Stimulated activated CD4-positive, alpha-beta T cell treated with anti-CD3 and anti-CD28 coated beads, Interleukin-1b, Interleukin-23, amount 100 ng/mL, for 4 hours (primary cell): ENCODE measurements at places on chromosomes 2 and 18.

- DNase-seq = no peak
These were observed 24.3 kb downstream of the CERS6 start for GRCh38 chr2:168480356-168480755.

DNA sequence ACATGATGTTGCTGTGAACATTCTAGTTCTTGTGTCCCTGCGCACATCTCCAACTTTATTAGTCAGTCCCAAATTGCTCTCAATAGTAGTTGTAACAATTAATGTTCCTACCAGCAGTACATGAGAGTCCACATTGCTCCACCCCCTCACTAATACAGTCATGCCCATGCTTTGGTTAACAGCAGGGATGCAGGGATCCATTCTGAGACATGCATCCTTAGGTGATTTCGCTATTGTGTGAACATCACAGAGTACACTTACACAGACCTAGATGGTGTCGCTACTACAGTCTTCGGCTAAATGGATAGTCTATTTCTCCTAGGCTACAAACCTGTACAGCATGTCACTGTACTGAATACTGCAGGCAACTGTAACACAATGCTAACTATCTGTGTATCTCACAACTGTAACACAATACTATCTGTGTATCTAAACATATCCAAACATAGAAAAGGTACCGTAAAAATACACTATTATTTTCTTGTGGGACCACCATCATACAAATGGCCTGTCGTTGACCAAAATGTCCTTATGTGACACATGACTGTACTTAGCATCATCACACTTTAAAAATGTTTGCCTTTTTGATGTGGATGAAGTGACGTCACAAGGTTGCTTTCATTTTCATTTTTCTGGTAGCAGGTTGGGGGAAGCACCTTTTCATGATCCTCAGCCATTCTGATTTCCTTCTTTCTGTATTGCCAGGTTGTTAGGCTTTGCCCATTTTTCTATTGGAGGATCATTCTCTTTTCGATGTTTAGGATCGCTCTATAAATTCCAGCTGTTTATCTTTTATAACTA lies 82.9 kb upstream of the RNF152 start:
- no peak for DNase-seq

DNA sequence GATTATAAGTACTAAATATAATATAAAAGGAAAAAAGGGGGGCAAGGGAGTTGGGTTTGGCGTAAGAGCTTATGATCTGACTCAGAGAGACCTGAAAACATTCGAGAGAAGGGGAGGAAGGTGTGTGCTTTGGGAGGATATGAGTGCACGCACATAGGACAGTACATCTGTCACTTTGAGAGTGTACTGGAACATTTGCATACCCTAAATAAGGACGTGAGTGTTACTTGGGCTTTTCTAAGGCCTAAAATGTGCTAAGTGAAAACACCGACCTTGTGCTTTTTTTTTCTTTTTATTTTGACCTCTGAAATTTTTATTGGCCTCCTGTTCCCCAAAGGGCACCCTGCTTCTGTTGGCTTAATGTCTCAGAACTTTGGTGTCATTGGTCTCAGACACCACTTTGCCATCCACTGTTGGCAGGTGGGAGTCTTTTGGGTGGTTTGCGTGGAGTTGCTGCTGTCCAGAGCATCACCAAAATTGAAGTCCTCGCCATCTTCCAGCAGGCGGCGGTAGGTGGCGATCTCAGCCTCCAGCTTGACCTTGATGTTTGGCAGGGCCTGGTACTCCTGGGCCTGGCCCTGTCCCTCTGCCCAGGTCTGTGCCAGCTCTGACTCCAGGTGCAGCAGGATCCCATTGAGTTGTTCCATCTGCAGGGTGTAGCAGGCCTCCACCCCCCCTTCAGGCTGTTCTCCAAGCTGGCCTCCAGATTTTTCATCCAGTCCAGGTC lies 57.7 kb downstream of the CD28 start:
- DNase-seq = no peak

DNA sequence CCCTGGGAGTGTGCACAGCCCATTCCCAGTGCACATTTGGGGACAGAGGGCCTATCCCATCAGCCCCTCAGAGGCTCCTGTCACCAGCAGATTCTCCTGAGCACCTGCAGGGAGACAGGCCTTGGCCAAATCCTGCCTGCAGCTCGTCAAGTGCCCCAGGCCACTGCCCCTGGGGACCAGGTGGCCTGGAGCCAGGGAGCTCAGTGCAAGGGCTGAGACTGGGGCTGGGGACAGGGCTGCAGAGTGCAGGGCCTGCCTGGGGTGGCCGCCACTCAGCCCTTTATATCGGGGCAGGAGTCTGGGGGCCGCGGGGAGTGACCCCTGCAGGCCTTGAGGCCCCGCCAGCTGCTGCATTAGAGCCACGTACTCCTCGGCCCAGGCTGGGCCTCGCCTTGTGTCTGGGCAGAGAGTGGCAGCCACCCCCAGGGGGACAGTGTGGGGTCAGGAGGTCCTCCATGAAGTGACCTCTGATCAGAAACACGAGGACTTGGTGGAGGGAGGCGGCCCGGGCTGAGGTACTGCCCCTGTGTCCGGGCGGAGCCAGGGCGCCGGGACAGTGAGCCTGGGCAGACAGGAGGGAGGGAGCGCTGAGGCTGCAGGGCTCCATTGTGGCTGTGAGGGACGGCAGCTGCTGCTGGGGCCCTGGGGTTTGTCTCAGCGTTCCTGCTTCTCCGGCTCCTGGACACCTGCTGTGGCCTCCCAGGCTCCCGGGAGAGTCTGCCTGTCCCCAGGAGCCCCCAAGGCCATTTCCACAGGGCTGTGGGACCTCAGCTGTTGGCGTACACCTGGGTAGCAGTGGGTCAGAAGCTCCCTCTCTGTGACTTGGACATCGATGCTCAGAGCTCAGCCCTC lies 24.2 kb downstream of the GPC1 start:
- no peak for DNase-seq

DNA sequence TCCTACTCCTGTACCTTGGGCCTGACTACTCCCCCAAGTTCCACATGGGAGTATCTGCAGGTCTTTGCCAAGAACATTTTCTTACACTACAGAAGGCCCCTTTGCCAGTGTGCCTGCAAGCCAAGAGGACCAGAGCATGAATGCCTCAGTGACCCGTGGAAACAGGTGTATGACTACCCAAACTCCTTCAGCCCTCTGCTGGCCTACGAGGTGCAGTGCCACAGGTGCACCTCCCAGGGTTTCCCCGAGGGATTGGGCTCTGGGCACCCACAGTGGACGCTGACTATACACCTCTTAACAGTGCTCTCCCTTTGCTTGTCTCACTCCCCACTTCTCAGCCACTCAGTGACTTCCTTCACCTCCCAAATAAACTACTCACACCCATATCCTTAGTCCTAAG lies 91.4 kb downstream of the COL6A3 start:
- no peak for DNase-seq

GRCh38 chr2:20615068-20615465 lies 35.8 kb downstream of the HS1BP3 start:
- no peak for DNase-seq

- no peak for DNase-seq
These were observed 118.8 kb downstream of the ZNF516 start for GRCh38 chr18:76376225-76376624.

DNA sequence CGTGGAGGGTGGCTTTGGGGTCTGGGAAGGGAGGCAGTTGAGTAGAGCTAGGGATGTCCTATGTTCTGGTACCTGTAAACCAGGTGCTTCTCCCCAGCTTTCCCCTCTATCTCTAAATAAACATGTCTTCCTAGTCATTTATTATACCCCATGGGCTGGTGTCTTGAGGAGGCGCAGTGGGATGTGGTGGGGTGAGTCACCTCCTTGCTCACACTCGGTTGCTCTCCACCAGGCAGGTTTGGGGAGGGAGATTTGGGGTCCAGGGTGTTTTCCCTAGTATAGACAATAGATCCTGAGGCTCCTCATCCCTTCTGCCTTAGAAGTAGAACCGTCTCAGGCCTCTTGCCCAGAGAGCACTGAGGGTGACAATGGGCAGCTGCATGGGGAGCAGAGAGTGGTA lies 5.1 kb downstream of the PSD4 start:
- no peak for DNase-seq
